ENCODE measurements at places on chromosomes 4 and X.

- peak; percentile 16 for DNase-seq
Measured at GRCh38 chr4:22348410-22348809, 167.5 kb downstream of the ADGRA3 start.

- no peak for DNase-seq
Measured at GRCh38 chrX:43655151-43656004, 721 bp upstream of the MAOA start.

- no peak for DNase-seq
Measured at GRCh38 chr4:77852892-77853495, 9.6 kb upstream of the MRPL1 start.

GRCh38 chrX:16028576-16028975 is 94.8 kb upstream of the GRPR start:
- no peak for DNase-seq

- DNase-seq: peak; percentile 25
Measured at GRCh38 chr4:118964891-118965411, 76.3 kb downstream of the SYNPO2 start.

GRCh38 chrX:46673620-46674359 is 85.1 kb downstream of the SLC9A7 start:
- DNase-seq: no peak

- no peak for DNase-seq
Measured at GRCh38 chrX:52015794-52016193, 53.2 kb downstream of the MAGED4B start.

GRCh38 chrX:42220083-42220482 is 296.7 kb upstream of the CASK start:
- no peak for DNase-seq

Data from HFFc6 (cell line).